ENCODE measurements at places on chromosomes 2 and 18. TPM values are rescaled to one million over a fixed set of nuclear protein-coding genes. Genes with fewer than 3 reads are reported as not detected.

The FBXO36 gene
- total RNA-seq, result 8.4 TPM

The TCF23 gene
- 8.5 TPM for total RNA-seq

The AQP4 gene
- 8.4 TPM for total RNA-seq

The FRZB gene
- 0.91 TPM for total RNA-seq

The TUBA4B gene
- not detected for total RNA-seq

The DNAJC5G gene
- total RNA-seq, result 16.1 TPM

The GRB14 gene
- 0.14 TPM for total RNA-seq

The SCG2 gene
- 5.4 TPM for total RNA-seq

The MRPL53 gene
- total RNA-seq, result 28.2 TPM

The KCNJ3 gene
- 8.8 TPM for total RNA-seq

The GAL3ST2 gene
- total RNA-seq, result 2.4 TPM

The CD8A gene
- total RNA-seq, result 2.5 TPM

DNA sequence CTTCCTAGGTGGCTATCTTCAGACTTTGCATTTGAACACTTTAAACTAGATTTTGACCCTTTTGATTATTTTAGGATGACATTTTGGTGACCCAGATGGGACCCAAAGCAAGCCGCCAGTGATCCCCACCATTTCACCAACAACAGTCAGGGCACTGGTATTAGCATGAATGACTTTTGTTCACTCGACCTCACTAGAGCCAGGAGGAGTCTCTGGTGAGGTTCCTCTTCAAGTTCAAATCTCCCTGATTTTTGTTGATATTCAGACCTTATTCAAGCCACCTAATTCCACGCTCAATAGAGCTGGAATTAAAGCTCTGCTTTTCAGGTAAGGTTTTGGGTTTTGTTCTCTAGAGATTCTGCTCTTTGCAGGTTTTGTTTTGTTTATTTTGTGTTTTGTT is 202.3 kb downstream of the MREG start:
- no peak for DNase-seq
- H3K4me1 ChIP-seq, result no peaks in the 10 kb centered on the region
- no peak overlapping the region for H3K27ac ChIP-seq
- H3K27me3 ChIP-seq, result no peaks in the 10 kb centered on the region

GRCh38 chr2:124027182-124027581 is 2.1 kb downstream of the CNTNAP5 start:
- H3K36me3 ChIP-seq, result no peaks in the 10 kb centered on the region
- peak; percentile 9 for DNase-seq
- no peak overlapping the region for H3K27ac ChIP-seq

DNA sequence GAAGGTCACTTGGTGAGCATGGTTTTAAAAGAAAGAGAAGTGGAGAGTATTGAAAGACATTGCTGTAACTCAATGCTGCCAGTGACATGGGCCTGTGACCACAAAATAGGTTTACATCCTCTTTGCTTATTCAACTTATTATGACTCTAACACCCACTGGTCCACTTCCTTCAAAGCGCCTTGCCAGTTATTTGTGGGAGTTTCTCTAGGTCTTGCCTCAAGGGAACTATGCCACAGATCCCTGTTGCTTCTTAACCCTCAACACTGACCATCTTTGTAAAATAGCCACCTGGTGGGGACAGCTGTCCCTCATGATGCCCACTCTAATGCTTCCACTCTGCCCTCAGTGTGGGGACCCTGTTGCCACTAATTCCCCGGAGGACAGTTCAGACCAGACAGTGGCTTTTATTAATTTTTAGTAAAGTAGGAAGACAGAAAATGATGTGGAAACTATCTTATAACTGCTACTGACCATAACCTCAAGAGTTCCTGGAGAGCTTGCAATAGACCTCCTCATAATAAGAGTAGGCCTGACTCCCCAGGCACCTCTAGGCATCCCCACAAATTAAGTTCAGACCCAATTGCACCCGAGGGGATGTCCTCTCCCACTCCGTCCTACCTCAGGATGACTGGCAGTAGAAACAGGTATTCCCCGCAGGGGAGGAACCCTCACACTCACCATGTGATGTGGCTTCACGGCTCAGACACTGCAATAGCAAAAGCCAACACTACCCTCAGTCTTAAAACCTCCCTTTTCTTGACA is 31.3 kb upstream of the SLC25A52 start:
- no peaks in the 10 kb centered on the region for H3K36me3 ChIP-seq
- DNase-seq, result no peak
- H3K27me3 ChIP-seq, result no peaks in the 10 kb centered on the region

DNA sequence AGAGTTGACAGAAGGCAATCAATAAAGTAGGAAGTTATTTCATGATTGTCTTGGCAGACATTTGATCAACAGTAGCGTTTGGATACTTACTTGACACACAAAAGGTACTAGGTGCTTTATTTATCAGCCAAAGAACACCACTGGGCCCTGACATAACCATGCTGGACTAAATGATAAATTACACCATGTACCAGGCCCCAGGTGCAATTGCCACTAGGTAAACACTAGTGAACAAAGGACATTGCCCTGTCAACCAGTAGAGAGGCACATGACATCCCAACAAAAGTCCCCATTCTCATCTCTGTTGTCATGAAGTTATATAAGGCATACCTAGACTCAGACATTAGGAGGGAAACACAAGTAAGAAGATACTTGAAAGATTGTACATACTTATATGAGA is 747.2 kb downstream of the SATB2 start:
- no peak overlapping the region for H3K4me3 ChIP-seq
- H3K27me3 ChIP-seq, result no peaks in the 10 kb centered on the region
- no peaks in the 10 kb centered on the region for H3K36me3 ChIP-seq
- DNase-seq, result no peak

DNA sequence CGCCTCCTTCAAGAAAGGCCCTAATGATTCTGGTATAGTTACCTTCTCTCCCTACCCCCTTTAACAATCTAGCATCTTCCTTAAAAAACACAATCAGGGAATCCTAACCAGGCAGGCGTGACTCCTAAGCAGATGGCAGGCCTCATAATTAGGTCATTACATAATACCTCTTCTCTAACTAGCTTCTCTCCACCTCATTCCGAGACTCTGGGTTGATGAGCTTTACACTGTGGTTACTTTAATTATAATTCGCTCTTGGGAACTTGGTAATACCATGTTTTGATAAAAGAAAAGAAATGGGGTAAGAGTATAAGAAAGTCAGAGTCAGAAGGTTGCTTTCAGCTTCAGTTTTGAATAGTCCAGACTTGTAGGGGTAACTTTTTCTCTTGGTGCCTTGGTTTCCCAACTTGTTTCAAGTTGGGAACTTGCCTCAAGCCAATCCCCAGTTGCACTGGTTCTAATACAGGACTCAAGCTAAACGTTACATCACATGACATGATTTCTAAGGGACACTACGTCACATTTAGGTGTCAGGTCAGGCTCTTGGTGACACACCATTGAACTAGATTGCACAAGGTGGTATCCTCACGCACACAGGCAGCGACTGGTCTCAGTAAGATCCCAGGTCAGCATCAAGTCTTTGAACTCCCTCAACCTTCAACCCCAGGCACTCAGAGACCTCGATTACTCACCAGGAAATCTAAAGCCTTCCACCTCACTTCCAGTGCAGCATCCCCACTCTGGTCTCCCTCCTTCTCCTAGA is 59.2 kb downstream of the AAK1 start:
- no peaks in the 10 kb centered on the region for H3K27me3 ChIP-seq
- H3K36me3 ChIP-seq, result no peaks in the 10 kb centered on the region
- no peak for DNase-seq

- H3K27me3 ChIP-seq, result no peaks in the 10 kb centered on the region
- no peak overlapping the region for H3K27ac ChIP-seq
- no peaks in the 10 kb centered on the region for H3K4me1 ChIP-seq
These were observed 40.9 kb upstream of the BZW1 start for GRCh38 chr2:200770847-200771246.

- no peaks in the 10 kb centered on the region for H3K4me1 ChIP-seq
- no peak overlapping the region for H3K4me3 ChIP-seq
- DNase-seq, result no peak
- no peak overlapping the region for H3K27ac ChIP-seq
These were observed 40.0 kb downstream of the GKN2 start for GRCh38 chr2:68912732-68913131.

DNA sequence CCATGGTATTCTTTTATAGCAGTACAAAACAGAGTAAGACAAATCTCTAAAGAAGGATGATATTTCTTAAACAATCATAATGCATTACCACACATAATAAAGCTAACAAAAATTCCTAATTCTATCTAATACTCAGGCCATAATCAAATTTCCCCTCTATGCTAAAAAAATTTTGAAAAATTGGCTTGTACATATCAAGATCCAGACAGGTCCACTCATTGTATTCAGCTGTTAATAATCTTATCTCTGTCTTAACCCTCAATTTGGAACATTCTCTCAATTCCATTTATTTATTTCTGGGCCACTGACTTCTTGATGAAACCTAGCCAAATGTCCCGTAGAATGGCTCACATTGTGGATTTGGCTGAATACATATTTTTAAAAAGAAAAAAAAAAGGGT is 59.1 kb upstream of the PAX3 start:
- H3K27me3 ChIP-seq, result no peaks in the 10 kb centered on the region
- no peaks in the 10 kb centered on the region for H3K4me1 ChIP-seq
- no peak overlapping the region for H3K4me3 ChIP-seq
- DNase-seq, result no peak
- no peaks in the 10 kb centered on the region for H3K36me3 ChIP-seq

- no peak overlapping the region for H3K4me3 ChIP-seq
- no peak for DNase-seq
- H3K4me1 ChIP-seq, result peaks cover 6% of the 10 kb centered on the region
- H3K36me3 ChIP-seq, result peaks cover 31% of the 10 kb centered on the region
These were observed 18.6 kb downstream of the FOSL2 start for GRCh38 chr2:28411166-28411755.

GRCh38 chr2:53583583-53583982 is 184.0 kb upstream of the CHAC2 start:
- no peak overlapping the region for H3K4me3 ChIP-seq
- H3K36me3 ChIP-seq, result no peaks in the 10 kb centered on the region
- H3K4me1 ChIP-seq, result no peaks in the 10 kb centered on the region
- DNase-seq, result no peak

DNA sequence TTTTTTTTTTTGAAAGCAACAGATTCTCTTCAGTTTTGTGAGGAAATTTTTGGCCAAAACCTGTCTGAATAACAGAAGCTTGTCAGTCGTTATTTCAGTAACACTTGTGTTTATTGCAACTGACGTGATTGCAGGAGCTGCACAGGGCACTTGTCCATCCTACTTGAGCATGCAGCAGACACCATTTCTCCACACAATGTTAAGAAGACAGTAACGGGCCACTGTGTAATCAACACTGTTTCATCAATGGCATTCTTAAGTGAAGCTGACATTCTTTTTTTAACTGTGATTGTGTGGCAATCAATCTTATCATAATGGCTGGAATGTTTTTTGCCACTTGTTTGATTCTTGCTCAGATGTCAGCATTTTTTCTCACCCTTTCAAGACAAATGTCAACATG is 50.1 kb upstream of the PIEZO2 start:
- no peaks in the 10 kb centered on the region for H3K36me3 ChIP-seq
- no peaks in the 10 kb centered on the region for H3K27me3 ChIP-seq
- H3K4me3 ChIP-seq, result no peak overlapping the region
- DNase-seq, result no peak

- H3K27ac ChIP-seq, result no peak overlapping the region
- no peaks in the 10 kb centered on the region for H3K4me1 ChIP-seq
- DNase-seq, result no peak
- H3K4me3 ChIP-seq, result no peak overlapping the region
- H3K36me3 ChIP-seq, result no peaks in the 10 kb centered on the region
These were observed 57.6 kb upstream of the PKDCC start for GRCh38 chr2:41990245-41990644.

GRCh38 chr18:26700201-26700600 is 151.8 kb upstream of the KCTD1 start:
- H3K27me3 ChIP-seq, result no peaks in the 10 kb centered on the region
- DNase-seq, result no peak
- H3K4me1 ChIP-seq, result peaks cover 4% of the 10 kb centered on the region
- no peak overlapping the region for H3K4me3 ChIP-seq

- no peaks in the 10 kb centered on the region for H3K36me3 ChIP-seq
- H3K4me3 ChIP-seq, result no peak overlapping the region
- no peak for DNase-seq
These were observed 73.8 kb downstream of the RPIA start for GRCh38 chr2:88765154-88765888.

DNA sequence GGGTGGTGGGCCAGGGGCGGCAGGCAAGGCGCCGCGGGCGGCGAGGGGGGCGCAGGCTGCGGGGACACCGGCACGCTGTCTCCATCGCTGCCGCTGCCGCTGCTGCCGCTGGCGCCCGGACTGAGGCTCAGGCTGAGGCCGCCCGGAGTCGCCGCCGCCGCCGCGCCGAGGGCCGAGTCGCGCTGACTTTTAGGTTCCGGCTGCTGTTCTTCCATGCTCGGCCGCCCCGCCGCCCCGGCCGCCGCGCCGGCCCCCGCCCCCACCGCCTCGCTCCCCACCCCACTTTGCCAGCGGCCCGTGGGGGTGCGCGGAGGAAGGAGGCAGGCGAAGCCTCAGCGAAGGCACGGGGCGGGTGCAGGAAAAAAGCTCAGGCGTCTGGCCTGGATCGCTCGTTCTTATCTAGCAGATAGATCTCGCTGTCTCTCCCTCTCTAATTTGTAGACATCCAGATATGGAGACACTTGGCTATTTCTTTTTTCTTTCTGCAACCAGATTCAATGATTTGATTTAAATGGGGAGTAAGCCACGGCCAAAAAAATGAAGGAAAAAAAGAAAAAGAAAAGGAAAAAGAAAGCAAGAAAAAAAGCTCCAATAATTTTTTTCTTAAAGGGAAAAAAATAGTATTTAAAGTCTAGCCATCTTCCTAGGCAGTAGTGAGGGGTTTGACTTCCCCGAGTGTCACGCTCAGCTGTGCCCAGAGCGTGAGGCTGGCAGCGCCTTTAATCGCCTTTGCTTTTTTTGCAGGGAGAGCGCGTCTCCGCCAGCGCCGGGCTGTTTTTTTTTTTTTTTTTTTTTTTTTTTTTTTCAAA is at the start of gene EN1:
EN1 (minus strand) TSS at position 696 of the 809 bp plus-strand sequence; CDS start at position 215, 481 bp downstream.
- H3K4me3 ChIP-seq, result peak within 1 kb of the TSS; percentile 19
- H3K4me1 ChIP-seq, result no peaks in the 10 kb centered on the region
- no peak for DNase-seq
- H3K27me3 ChIP-seq, result peaks cover 77% of the 10 kb centered on the region

GRCh38 chr2:229783108-229783721 is 68.9 kb upstream of the DNER start:
- no peaks in the 10 kb centered on the region for H3K4me1 ChIP-seq
- no peak for DNase-seq
- H3K27me3 ChIP-seq, result no peaks in the 10 kb centered on the region
- H3K4me3 ChIP-seq, result no peak overlapping the region

DNA sequence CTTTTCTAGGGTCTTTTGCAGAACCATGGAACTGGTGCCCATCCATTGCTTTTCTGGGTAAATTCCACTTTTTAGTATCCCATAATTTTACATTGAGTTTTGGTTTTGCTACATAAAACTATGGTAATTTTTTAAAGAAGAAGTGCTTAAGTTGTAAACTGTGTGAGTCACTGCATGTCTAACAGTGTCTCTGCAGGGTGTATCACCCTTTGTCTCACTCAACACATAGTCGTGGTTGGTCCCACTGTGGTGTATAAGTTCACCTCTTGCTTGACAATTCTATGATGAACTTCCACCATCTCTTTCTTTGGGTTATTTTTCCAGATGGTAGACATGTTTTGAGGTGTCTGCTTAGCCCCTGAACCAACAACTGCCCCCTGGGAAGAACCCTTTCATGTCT is 10.5 kb downstream of the SCTR start:
- no peaks in the 10 kb centered on the region for H3K36me3 ChIP-seq
- no peak overlapping the region for H3K4me3 ChIP-seq
- H3K4me1 ChIP-seq, result no peaks in the 10 kb centered on the region
- H3K27me3 ChIP-seq, result peaks cover 4% of the 10 kb centered on the region
- no peak for DNase-seq
